ENCODE measurements at places on chromosomes 3 and 15.
A peak's percentile ranks its signal among the peaks of the same experiment; 100 is the strongest.

GRCh38 chr3:161498259-161498921 is 1.8 kb downstream of the OTOL1 start:
- no peak for DNase-seq

- no peak for DNase-seq
Measured at GRCh38 chr3:126577261-126577660, 18.5 kb upstream of the C3orf22 start.

- DNase-seq, result no peak
Measured at GRCh38 chr15:67792250-67792942, 32.9 kb upstream of the SKOR1 start.

DNA sequence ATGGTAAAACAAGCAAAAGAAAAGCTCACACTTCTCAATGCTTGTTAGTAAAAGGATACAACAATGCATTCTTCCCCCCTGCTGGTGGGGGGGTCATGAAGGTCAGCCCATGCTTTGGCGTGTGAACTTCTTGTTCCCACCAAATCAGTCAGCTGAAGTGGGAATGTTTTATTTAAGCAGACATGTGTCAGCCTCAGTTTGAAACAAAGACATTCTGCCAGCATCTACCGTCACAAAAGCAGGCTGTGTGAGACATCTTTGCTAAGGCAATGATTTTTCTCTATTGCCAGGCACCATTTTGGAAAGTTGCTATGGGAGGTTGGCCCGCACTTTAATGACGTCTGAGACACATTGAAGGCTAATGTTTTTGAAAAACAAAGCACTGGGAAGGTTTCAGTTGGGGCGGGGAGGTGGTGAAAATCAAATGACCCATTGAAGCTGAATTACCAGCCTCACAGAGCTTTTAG is 206.6 kb downstream of the TLE3 start:
- DNase-seq, result no peak

- no peak for DNase-seq
Measured at GRCh38 chr3:141346839-141347238, 21.5 kb upstream of the ZBTB38 start.

DNA sequence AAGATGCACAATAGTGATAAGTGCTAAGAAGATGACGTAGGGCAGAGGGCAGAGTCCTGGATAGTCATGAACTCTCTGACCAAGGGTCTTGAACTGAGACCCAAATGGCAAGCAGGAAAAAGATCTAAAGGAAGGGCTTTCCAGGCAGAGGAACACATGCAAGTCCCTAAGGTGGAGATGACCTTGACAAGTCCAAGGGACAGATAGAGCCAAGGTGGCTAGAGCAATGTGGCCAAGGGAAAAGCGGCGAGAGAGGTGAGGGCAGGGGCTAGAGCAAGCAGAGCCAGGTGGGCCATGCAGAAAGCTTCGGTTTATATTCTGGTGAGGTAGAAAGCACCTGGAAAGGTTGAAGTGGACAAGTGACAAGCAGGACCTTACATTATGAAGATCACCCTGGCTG is 85.7 kb upstream of the EIF1B start:
- no peak for DNase-seq

GRCh38 chr3:22474706-22475445 is 723.9 kb upstream of the ZNF385D start:
- DNase-seq, result no peak

GRCh38 chr3:56351537-56351936 is 116.7 kb downstream of the ERC2 start:
- no peak for DNase-seq

DNA sequence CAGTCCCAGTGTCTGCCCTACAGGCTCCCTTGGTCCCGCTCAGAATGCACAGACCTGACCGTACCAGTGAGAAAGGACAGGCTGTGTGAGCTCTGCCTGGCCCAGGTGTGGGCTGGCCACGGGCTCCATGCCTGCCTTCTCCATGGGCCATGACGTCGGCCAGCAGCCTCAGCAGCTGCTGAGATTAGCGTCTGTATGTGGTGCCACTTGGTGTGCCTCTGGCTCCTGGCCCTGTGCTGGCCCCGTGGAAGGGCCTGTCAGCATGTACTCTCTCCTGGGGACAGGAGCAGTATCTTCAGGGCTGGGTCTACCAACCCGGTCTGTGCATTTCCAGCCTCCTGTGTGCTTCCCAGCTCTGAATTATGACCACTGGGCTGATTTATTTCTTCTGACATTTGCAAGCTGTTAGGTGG is 25.7 kb downstream of the KLF13 start:
- peak; percentile 85 for DNase-seq

DNA sequence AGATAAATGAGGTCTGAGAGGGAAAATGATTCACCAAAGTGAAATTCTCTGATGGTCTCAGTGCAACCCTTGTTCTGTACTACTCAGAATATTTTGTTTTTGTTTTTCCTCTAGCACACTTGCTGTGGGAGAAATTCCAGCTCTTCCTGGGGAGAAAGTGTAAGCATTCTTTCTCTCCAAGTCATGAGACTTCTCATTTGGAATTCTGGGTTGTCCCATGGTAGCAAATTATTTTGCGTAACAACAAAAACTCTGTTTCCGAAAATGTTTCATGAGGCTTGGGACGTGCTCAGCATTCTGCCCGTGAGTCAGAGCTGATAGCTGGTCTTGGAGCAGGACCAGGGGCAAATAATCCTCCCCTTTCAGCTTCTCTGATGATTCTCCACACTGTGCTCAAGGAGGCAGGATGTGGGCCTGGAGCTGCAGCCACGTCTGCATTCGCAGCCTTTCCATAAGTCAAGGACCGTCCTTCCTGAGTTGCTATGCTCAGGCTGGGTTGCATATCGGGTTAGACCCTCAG is 70.3 kb downstream of the SENP2 start:
- no peak for DNase-seq

DNA sequence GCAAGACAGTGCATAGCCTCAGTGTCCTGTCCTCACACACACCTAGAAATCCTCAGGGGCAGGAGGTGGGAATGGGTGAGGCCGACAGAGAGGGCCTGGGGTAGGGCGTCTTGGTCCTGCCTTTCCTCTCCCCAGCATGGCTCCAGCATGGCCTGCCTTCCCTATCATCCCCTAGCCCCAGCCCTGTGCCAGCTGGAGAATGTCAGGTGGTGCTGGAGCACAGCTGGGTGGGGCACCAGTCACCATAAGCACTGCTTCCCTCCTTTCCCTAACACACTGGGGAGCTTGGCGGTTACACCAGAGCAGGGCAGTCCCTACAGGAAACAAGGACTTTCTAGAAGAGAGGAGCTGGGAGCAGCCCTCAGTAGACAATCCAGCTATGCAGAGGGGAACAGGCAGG is 236.8 kb downstream of the KLF13 start:
- DNase-seq, result no peak

DNA sequence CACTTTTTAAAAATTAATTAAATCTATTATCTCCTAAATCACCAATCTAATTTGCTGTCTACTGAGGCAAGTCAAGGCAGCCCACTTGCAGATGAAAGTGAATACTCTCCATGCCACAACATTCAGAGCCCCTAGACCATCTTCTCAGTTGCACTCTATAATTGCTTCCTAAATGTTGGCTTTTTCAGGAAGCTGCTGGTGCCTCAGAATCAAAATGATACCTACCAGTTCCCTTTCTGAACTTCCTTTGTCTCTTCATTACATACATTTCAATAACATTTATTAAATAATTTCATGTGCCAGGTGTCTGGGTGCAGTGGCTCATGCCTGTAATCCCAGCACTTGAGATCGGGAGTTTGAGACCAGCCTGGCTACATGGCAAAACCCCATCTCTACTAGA is 124.1 kb downstream of the SERPINI1 start:
- no peak for DNase-seq

- no peak for DNase-seq
Measured at GRCh38 chr3:21152555-21152954, 598.5 kb downstream of the ZNF385D start.

DNA sequence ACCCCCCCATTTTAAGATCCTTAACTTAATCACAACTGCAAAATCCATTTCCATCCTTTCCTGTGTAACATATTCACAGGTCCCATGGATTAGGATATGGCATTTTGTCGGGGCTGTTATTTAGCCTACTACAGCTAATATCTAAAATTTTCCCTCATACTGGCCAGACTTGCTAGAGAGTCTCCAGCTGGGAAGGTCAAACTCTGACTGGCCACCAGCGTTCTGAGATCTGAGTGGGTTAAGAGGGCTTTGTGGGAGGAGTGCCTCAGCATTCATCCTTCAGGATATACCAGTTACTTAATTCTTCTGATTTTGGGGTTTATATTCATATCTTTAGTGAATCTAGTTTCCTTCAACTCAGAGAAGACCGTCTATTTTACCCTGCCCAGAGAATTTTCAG is 17.7 kb downstream of the TM4SF18 start:
- DNase-seq, result no peak

- no peak for DNase-seq
Measured at GRCh38 chr3:153972862-153973261, 148.3 kb upstream of the ARHGEF26 start.

DNA sequence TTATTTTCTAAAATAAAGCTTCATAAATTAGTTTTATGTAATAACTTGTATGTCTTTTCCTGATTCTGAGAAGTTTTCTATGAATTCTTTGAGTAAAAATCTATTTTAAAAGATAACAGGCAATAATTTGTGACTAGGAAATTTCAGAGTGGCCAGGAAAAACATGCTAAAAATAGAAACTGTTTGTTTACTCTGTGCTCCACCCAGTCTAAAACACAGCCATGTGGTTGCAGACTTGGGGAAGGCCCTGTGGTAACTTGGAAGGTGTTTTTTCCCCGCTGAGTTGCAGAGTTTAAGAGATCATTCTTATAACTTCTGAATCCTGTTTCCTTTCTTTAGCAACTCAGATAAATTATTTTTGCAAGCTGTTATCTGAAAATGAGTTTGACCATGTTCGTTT is 21.9 kb downstream of the PLCL2 start:
- DNase-seq, result peak; percentile 43

- DNase-seq, result no peak
Measured at GRCh38 chr3:126112531-126113237, 28.8 kb upstream of the SLC41A3 start.

DNA sequence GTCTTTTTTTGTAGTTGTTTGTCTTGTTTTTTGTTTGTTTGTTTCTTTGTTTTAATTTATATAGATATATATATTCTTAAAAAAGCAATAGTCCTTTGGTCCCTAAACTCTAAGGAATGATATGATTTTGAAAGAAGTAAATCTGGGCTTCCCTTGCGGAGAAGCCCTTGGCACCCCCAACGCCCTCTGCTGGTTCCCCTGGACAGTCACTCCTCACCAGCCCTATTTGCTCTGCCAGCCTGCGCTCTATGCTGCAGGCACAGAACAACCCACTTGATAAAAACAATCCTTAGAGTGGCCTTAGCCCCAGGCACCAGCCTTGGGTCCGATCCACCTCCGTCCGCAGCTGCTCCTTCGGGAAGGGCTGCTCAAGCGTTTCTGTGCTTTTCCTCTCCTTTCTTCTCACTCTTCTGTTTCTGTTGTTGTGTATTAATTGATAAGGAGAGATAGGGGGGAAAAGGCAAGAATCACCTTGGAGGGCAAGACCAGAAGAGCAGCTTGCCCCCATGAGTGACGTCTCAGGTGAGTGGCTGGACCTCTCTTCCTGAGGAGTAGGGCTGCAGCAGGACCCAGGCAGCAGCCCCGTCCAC is 13.7 kb upstream of the PARP6 start:
- peak; percentile 78 for DNase-seq

DNA sequence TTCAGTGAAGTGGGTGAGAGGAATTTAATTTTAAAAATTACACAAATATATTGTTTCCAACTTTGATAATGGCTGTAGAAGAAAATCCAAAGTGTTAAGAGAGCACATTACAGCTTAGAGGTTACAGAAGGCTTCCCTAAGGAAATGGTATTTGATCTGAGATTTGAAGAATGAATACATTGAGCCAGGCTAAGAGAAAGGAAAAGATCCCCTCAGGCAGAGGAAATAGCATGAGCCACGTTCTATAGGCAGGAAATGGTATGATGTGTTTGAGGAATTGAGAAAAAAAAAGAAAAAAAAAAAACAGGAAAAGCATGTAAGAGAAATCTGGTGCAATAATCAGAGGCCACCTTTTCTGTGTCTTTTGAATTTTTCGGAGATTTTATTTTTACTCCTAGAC is 48.6 kb downstream of the UNC13C start:
- DNase-seq, result no peak

- no peak for DNase-seq
Measured at GRCh38 chr3:141950572-141951493, 74.4 kb downstream of the ATP1B3 start.

- DNase-seq, result no peak
Measured at GRCh38 chr15:68717951-68718350, 102.7 kb downstream of the ANP32A start.

GRCh38 chr3:38088126-38089078 is 48.5 kb downstream of the ACAA1 start:
- no peak for DNase-seq

DNA sequence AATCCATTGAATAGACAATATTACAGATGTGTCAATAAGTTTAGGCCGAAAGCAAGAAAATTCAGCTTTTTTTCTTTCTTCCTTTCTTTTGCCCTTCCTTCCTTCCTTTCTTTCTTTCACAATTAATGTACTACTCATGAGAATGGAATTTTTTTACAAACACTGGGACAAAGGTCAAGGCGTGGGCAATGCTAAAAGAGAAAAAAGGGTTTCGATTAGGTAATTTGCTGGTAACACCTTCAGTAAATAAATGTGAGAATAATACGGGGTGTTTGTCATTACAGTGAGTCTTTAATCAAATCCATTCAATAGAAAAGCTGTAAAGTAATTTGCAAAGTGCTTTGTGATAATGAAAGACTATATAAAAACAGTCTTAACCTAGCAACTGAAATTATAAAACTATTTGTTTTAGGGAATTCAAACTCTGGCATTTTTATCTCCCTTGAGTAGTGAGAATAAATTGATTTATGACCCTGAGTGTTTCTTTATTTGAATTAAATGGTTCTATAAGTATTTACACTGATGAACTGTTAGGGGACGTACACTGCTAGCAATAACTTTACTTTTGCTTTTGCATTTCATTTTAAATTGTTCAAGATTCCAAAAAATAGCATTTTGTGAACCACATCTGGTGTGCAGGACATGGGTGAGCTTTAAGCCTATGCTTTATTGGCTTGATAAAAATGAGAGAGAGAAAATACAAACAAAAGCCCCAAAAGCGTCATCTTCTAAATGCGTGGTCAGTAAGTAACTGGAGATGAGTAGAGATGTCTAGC is 104.2 kb upstream of the THRB start:
- DNase-seq, result no peak

- no peak for DNase-seq
Measured at GRCh38 chr3:137471558-137472204, 292.4 kb upstream of the SOX14 start.

- no peak for DNase-seq
Measured at GRCh38 chr3:54962200-54962599, 34.3 kb upstream of the LRTM1 start.

- no peak for DNase-seq
Measured at GRCh38 chr3:18238746-18239331, 186.3 kb downstream of the SATB1 start.

GRCh38 chr3:119173325-119173724 is at the start of gene UPK1B:
UPK1B (plus strand) TSS chr3:119173598; CDS start chr3:119186742, 13,144 bp downstream.
- no peak for DNase-seq

GRCh38 chr3:54863366-54863765 is 64.5 kb downstream of the LRTM1 start:
- no peak for DNase-seq

DNA sequence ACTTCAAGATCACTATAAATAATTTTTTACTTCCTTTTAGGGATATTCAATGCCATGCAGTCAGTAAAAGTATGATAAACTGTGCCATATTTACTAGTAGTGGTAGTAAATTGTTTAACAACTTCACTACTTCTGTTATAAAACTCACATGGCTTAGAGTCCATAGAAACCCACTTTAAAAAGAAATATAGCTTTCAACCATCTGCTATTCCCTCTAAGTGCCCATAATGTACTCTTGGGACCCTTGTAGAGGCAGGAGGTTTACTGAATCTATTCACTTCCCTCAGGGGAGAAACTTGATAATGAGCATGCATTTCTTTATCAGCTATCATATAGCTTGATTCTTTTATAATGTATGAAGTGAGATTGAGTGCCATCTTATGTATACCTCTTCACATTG is 1448.4 kb upstream of the ALCAM start:
- no peak for DNase-seq
